SK-N-MC (cell line): ENCODE measurements at places on chromosomes 7 and 10.

- no peak for DNase-seq
Observed at GRCh38 chr10:614790-615582, 74.5 kb downstream of the DIP2C start.

- DNase-seq = no peak
Observed at GRCh38 chr7:142012825-142013511, 17.3 kb downstream of the MGAM start.

GRCh38 chr10:34121781-34122622 is 693.1 kb downstream of the PARD3 start:
- DNase-seq = no peak

DNA sequence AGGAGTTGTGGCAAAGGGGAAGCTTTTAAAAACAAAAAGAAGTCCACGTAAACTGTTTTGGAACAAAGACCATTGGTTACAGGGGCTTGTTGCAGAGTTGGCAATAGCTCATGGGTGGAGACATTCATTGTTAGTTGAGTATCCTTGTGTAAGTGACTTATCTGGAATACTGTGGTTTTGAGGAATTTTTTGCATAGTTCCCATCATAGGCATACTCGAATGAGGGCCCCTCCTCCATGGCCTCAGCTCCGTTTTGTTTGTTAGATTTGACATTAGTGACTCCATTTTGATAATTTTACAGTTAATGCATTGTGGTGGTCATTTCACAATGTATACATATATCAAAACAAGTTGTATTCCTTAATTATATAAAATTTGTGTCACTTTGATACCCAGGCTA is 12.8 kb upstream of the SMKR1 start:
- DNase-seq = no peak

DNA sequence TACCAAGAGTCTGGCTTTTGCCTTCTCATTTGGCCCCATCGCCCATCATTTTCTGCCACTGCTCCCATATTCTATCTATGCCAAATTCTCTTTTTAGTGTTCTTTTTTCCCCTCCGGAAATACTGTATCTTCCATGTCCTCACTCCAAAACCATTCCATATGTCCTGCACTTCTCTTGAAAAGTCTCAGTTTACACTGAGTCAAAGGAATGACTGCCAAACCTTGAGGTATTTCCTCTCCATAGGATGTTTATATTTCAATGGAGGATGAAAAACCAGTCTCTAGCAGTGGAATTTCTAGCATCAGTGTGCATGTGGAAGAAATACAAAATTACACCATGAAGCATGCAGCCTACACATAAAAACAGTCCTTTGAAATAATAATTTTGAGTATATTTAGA is 121.4 kb upstream of the PHYHIPL start:
- DNase-seq = no peak

- no peak for DNase-seq
Observed at GRCh38 chr10:17751781-17752445, at the start of gene TMEM236. TMEM236 (plus strand) TSS chr10:17752201; CDS start chr10:17752296, 95 bp downstream.

DNA sequence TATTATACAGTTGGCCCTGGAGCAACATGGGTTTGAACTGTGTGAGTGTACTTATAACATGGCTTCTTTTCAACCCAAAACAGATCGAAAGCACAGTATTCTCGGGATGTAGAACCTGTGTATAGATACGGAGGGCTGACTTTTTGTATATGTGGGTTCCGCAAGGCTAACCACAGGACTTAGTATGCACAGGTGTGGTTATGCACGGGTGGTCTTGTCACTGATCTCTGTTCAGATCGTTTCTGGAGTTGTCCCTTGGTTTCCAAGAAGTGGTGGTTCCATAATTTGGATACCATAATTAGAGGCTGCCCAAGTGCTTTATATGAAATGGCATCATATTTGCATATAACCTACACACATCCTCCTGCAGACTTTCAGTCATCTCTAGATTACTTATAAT is 10.9 kb upstream of the BHLHA15 start:
- no peak for DNase-seq

DNA sequence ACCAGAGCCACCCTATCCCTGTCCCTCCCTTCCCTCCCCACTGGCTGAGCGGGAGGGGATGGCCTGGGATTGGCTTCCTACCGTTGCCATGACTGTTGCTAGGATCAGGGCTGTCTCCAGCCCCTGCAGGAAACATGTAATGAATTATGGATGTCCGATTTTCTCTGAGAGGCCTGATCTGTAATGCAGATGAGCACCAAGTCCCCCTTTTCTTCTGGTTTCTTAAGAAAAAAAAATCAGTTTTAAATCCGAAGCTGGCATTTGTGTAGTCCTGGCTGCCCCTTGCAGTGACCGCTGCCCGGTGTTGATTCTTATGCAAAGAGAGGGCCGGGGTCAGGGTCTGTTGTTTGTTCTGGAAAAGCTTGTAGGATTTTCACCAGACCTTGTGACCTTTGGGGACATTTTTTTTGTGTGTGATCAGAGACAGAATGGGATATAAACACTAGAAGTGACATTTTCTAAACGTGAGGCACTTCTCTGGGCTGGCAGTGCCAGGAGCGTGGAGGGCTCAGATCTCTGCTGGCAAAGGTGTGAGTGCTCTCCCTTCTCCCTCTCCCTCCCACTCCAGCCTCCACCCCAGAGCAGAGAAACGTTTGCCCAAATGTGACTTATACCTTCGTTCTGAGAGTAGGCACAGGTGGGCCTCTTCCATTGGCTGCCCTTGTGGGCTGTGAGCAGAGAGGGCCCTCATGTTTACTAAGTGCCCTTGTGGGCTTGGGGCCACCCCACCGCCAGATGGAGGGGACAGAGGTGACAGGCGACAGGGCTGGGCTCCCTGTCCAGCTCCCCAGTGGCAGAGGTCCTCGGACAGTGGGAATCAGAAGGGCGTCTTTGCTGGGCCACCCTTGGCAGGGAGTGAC is 127.5 kb downstream of the DNAJB6 start:
- no peak for DNase-seq

DNA sequence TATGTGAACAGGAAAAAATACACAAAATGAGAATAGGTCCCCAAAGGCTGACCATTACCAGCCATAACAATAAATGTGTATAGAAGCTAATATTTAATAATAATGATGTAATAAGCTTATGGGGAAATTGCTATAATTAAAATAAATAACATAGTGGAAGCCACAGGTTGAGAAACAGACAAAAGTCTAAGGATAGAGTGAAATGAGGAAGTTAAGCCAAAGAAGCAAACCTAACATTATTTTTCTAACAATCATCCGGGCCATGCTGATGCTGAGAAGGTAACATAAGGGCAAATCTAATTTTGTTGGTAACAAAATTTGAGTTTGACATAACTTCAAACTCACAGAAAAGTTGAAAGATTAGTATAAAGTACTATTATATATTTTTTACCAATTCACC is 115.9 kb downstream of the MICU1 start:
- DNase-seq = no peak
